ENCODE measurements at places on chromosomes 6 and 20.

GRCh38 chr6:167331565-167331964 lies 6.7 kb downstream of the TTLL2 start:
- DNase-seq = no peak

DNA sequence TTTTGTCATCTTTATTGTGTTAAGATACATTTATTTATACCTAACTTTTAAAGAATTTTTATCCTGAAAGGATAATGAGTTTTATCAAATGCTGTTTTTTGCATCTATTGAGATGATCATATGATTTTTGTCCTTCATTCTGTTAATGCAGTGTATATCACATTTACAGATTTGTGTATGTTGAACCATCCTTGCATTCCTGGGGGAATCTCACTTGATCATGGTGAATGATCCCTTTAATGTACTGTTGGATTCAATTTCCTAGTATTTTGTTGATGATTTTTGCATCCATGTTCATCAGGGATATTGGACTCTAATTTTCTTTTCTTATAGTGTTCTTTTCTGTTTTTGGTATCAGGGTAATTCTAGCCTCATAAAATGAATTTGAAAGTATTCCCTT lies 38.5 kb upstream of the SLC22A3 start:
- DNase-seq = no peak

DNA sequence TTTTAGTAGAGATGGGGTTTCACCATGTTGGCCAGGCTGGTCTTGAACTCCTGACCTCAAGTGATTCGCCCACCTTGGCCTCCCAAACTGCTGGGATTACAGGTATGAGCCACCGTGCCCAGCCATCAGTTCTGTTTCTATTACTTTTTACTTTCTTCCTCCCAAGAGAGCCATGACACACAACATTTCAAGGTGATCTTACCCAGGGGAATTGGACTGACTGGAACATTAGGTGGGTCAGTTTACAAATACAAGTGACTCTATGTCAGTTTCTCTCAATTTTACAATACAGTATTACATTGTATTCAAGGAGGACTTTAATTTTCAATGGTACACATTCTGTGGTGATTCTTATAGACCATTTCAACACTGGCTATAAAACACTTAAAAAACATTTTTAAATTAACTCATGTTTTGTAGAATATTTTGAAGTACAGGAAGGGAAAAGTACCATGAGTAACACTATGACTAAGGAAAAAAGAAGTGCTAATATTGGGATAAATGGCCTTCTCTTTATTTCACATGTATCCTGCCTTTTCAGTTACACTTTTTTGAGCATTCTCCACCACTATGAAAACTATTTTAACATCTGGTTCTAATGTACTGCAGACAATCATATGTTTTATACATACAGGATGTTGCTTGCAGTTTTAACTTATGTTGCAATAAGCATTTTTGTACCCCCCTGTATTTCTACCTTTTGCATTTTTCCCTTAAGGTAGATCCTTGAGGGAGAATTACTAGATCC lies 8.4 kb downstream of the TPBG start:
- no peak for DNase-seq

GRCh38 chr6:140372064-140372463 lies 997.6 kb upstream of the CITED2 start:
- DNase-seq = no peak

DNA sequence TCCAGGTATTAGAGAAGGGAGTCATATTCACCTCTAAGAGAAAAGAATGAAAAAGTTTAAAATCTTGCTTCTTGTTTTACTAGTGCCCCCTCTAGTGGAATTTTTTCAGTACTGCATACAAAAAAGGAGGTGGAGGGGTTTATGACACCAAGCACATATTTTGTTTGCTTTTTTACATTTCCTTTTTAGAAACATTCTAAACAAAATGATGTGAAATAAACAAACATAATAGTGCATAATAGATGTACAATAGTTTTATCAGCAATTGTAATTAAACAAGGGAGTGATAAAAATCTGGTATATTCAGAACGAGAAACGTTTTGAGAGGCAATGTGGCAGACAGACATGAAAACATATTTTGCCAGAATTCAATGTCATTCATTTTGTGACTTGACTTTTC lies 111.0 kb upstream of the TFAP2D start:
- peak; percentile 23 for DNase-seq

GRCh38 chr6:127582777-127583462 lies 5.9 kb downstream of the C6orf58 start:
- no peak for DNase-seq

DNA sequence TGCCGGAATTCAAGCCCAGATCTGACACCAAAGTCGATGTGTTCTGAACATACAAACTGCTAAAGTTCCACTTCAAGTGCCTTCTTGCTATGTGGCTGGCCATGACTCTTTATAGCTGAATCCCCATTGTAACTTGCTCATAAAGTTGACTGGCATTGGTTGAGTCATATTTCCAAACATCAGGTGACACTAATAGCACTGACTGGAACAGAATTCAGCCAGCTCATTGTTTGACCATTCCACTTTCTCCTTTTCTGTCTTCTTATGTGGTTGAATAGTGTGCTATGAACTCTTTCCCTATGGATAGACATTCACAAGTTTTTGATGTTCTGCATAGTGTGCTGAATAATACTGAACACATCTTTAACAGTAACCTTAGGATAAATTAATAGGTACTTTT lies 266.2 kb upstream of the ZFP64 start:
- DNase-seq = no peak

- DNase-seq = no peak
Measured at GRCh38 chr6:3369985-3370360, 86.9 kb downstream of the SLC22A23 start.

DNA sequence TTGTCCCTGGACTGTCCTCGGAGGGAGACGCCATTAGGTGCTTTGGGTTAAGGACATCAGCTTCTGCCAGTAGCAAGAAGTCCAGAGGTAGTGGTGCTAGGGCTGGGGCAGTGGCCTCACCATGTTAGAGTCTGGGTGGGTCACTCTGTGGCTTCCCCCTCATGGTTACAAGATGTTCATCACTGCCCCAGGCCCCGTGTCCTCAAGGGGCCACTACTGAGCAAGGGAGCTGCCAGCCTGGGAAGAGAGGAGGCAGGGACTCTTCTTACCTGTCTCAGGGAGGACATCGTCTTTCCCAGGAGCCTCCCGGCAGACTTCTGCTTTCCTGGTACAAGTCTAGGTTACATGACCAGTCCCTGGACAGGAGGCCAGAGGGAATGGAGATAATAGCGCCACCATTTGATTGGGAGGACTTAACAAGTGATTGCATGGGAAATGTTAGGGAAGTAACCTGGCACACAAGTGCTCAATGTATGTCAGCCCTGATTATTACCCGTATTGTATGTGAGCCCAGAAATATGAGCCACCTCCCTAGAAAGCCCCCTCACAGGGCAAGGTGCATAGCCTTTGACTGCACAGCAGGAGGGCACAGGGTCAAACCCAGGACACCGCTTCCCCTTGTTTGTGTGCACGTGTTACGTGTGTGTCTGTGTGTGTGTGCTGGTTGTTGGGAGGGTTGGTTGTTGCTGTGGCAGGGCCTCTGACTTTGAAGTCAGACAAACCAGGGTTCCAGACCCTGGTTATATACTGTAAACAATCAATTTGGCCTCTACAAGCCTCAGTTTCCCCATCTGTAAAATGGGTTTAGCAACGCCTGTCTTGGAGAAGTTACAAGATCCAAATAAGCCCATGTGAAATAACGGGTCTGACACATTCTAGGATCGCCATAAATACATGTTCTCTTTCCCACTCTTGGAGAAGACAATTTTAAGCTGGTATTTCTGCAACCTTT lies 30.0 kb downstream of the SIRPA start:
- DNase-seq = no peak

GRCh38 chr20:24708411-24709295 lies 239.2 kb downstream of the SYNDIG1 start:
- no peak for DNase-seq

DNA sequence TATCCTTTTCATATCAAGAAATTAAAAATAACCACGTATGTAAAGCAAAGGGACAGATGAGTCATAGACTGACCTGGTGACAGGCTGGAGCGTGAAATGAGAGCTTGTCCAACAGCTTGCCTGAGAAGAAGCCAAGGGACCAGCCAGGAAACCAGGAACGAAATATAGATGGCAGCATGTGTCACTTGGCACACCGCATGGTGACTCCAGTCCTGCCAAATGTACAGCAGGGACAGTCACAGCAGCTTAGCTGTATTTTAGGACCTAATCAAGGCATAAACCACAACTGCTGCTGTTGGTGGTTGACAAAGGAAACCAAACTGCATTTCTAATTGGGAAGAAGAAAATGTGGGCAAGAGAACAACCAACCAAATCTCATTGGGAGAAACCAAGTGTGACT lies 755.0 kb downstream of the TFAP2A start:
- no peak for DNase-seq

GRCh38 chr20:45772693-45773092 lies 19.0 kb downstream of the WFDC3 start:
- no peak for DNase-seq

DNA sequence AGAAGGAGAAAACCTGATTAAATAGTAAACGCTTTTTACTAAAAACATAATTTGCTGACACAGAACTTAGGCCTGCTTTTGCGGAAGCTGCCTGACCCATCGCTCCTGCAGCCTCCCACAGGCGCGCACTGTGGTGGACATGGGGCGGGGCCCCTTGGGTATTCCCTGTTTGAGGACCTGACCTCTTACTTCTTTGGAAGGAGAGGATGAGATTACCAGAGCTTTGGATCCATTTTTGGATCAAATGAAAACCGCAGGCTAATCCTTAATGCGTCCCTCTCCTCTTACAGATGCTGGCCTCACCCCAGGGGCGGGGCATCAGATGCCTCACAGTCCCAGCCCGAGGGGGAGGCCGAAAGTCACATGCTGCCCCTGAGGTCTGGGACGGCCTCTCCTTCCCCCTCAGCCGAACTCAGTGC lies 151.0 kb downstream of the SCML4 start:
- DNase-seq = no peak

- DNase-seq = no peak
Measured at GRCh38 chr20:1087311-1087905, 31.0 kb upstream of the PSMF1 start.

GRCh38 chr20:36310215-36310981 lies 4.3 kb downstream of the DLGAP4 start:
- no peak for DNase-seq

GRCh38 chr20:63652192-63652980 lies 838 bp downstream of the STMN3 start:
- peak; percentile 53 for DNase-seq

DNA sequence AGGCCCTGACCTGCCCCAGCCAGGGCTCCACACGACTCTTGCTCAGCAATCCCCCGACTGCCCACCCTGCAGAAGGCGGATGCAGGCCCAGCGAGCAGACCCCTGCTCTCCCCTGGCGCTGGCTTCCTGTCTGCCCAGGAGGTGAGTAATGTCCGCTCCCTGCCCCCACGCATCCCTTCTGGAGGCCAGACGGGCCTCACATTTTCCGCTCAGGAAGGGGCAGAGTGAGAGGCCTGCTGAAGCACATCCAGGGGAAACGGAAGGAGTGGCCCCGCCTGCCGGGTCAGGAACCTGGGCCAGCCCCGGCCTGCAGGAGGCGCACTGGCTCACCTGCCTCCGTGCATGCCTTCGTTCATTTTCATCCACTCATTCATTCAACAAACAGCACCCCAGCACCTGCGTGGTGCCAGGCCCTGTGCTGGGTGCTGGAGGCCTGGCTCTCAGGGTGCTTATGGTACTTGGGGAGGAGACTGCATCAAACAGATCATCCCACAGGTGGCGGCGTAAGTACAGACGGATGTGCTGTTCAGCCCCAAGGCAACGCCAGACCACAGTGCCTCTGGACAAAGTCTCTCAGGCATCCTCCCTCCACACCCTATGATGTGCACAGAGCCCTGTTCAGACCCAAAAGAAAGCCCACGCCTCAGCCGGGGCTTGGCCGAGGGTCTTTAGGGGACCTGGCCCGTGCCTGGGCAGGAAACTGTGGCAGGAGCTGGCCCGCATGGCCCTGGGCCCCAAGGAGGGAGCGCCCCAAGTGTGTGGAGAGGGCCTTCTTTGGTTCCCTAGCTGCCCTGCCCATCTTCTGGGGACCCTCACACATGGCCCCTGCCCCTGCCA lies 112.1 kb downstream of the ASXL1 start:
- DNase-seq = peak; percentile 28

- no peak for DNase-seq
Measured at GRCh38 chr20:57180954-57181353, 85.5 kb downstream of the BMP7 start.

DNA sequence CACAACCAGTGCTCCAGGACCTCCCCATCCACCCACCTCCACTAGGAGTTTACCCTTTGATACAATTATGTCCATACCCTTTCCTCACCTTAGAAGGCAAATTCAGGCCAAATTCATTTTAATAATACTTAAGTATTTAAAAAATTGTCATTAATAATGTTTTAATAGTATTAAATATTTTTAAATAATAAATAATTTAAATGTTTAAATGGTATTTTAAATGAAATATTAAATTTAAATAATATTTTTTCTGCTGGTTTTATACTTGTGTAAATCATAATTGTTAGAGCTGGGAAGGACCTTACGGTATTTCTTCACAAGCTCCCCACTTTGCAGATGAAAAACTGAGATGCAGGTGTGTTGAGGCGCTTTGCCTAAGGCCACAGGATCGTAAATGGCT lies 67.8 kb downstream of the NRN1 start:
- no peak for DNase-seq

- DNase-seq = no peak
Measured at GRCh38 chr6:144762469-144762868, 477.3 kb downstream of the UTRN start.

- DNase-seq = no peak
Measured at GRCh38 chr6:109672175-109672574, 18.8 kb downstream of the AK9 start.

DNA sequence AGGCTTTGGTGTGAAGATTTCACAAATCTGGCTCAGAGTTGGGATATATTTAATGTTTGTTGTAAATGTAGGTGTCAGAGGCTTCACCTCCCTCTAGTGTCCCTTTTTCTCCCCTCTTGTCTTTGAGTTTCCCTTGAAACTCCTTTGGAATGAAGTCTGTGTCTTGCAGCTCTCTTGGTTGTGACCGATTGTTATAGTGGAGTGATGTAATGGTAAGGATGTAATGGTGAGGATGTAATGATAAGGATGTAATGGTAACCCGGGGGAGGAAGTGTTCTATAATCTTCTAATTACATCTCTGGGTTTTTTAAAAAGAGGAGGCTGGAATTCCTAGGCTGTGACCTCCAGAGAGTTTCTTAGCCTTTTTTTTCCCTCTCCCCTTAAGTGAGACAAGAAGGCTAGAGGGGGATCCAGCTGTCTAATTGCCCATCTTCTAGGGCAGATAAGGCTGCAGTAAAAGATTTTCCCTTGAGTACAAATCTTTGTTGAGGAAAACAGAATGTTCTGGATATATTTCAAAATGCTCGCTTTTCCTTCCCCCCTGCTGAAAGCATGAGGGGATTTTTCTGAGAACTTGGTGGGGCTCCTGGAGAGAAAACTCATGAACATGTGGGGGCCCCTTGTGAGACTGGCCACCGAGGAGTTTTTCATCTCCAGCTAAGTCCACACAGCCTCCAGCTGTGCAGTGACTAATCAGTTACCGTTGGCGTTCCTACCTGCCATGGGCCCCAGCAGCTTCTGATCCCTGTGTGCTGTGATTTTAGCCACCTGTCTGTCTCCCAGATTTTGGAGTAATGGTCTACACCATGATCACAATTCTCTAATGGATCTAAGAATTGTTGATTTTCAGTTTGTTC lies 156.7 kb upstream of the PMEPA1 start:
- DNase-seq = no peak
